Stimulated activated CD8-positive, alpha-beta memory T cell treated with anti-CD3 and anti-CD28 coated beads, Interleukin-7, amount 100 ng/mL, for 24 hours (primary cell): ENCODE measurements at places on chromosomes 6 and 20.

DNA sequence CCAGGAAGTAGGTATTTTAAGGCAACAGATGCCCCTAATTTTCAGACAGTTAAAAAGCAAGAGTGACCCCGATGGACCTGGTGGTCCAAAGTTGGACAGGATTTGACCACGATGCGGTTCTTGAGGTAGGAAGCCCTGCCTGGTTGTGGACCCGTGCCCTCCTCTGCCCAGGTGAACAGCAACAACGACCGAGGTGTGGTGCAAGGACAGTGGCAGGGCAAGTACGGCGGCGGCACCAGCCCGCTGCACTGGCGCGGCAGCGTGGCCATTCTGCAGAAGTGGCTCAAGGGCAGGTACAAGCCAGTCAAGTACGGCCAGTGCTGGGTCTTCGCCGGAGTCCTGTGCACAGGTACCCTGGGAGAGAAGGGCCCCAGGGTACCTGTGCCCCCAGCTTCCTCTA, 18.7 kb downstream of the TGM6 start:
- DNase-seq = no peak

DNA sequence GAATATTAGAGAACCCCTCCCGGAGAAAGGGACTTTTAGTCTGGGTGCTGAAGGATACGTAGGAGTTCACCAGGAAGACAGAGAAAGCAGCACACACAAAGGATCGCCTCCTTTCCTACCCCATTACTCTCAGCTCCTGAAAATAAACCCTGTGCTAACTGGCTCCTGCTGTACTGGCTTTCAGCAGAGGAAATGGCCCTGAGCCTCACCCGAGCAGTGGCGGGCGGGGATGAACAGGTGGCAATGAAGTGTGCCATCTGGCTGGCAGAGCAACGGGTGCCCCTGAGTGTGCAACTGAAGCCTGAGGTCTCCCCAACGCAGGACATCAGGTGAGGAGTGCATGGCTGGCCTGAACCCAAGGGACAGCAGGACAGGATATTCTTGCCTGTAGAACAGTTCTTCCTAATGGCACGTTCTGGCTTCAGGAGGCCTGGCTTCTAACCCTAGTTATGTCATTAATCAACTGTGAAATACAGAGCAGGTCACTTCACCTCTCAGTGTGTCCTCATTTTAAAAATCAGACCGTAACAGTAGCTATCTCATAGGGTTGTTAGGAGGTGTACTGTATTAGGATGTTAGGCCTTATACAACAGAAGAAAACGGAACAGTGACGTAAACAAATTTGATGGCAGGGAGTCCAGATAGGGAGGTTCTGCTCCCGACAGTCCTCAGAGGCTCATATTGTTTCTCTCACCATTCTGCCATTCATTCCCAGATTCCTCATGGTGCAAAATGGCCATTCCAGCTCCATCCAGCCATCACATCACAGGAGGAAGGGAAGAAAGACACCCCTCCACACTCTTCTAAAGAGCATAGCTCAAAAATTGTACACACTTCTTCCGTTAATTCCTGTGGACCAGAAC, 1.8 kb downstream of the RBCK1 start:
- DNase-seq = no peak

DNA sequence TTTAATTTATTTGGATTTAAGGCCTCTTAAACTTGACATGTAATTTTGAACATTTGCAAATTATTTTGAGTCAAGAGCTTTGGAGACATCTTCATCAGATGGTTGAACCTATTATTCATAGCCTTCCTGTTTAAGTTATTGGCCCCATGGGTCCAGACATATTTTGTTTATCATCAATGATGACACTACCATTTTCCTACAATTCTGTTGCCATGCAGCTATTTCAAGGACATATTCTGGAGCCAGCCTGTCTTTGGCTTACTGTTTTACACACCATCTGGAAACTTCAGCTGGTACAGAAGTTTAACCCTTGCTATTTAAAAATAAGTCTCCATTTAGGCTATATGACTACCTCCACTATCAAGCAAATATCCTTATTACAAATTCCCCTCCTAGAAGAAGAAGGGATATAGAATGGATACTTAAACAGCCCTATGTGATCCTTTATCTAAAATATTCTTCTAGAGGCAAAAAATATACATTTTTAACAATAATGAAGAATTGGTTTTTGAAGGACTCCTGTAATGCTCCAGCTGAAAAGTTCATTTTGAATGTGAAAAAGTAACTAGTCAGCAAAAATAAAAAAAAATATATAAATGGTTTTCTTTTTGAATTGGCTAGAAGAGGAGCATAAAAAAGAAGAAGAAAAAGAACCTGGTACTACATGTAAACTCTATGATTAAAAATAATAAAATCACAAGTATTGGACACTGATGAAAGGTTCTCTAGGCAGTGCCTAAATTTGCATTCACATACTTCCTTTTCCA, 544.0 kb upstream of the HS3ST5 start:
- no peak for DNase-seq

GRCh38 chr6:131524695-131525336, 48.2 kb upstream of the ARG1 start:
- DNase-seq = no peak

DNA sequence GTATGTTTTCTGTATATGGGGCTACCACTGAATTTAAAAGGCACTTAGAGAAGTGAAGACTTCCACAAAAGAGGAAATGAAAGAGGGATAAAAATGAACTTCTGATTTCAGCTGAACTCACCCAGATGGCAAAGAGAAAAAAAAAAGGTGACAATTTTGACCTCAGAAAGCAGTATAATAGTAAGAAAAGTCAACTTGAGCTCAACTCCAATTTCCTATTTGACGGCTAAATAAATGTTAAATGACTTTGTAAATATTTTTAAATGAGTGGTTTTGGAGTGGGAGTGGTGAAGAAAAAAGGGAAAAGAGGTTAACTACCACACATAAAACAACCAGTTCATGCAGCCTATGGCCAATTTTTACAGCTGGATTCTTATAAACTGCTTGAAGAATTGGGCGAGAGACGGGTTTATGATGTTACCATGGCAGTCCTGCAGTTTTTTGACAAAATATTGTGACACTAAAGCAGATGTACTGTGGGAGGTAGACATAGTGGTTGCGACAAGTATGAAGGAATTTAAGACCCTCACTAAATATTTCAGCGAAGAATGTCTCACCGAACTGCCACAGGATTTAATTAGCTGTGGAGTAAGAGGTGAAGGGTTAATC, 49.8 kb upstream of the ADTRP start:
- DNase-seq = no peak

DNA sequence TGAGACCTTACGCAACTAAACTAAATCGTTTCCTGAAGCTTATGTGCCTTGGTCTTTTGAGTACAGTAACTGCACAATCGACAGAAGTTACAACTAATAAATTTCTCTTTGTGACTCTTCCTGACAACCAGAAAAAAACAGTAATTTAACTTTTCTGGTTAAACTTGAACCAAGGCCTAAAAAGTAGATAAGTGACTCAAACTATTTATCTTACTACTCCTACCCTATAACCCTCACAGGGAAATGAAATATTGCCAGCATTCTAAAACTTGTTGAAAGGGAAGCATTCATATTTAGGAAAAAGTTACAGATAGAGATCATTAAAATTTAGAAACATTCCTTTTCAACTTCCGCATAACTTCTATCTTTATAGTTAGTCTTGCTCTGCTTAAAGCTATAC, 1034.4 kb downstream of the EYS start:
- no peak for DNase-seq

DNA sequence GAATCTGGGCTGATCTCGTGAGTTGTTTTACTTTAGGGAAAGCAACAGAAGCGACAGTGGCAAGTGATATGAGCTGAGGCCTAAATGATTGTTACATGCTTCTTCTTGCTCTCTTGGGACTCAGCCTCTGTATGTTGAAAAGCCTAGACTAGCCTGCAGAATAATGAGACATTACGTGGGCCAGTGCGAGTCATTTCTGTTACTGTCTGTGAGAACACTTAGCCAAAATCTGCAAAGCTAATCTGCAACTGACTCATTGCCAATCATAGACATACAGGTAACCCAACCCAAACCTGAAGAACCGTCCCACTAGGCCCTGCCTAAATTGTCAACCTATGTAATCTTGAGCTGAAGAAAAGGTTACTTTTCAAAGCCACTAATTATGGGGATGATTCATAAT, 77.4 kb upstream of the F13A1 start:
- no peak for DNase-seq

DNA sequence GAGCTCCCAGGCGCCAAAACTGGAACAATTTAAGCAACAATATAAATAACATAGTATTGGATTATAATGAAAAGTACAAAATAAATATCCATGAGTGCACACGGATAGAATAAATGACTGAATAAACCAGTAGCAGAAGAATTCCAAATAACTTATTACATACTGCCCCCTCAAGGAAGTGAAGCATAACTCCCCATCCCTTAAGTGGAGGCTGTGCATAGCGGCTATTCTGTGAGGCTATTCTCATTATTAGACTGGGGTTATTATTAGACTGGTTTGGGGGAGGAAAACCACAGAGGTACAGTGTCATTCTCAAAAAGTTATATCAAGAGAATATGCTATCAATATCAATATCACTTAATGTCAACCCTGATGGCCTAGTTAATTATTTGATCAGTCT, 94.4 kb upstream of the SIRPA start:
- DNase-seq = no peak

GRCh38 chr6:13441778-13442177, 45.6 kb downstream of the GFOD1 start:
- no peak for DNase-seq

GRCh38 chr6:84136364-84137050, 90.9 kb downstream of the CEP162 start:
- no peak for DNase-seq

DNA sequence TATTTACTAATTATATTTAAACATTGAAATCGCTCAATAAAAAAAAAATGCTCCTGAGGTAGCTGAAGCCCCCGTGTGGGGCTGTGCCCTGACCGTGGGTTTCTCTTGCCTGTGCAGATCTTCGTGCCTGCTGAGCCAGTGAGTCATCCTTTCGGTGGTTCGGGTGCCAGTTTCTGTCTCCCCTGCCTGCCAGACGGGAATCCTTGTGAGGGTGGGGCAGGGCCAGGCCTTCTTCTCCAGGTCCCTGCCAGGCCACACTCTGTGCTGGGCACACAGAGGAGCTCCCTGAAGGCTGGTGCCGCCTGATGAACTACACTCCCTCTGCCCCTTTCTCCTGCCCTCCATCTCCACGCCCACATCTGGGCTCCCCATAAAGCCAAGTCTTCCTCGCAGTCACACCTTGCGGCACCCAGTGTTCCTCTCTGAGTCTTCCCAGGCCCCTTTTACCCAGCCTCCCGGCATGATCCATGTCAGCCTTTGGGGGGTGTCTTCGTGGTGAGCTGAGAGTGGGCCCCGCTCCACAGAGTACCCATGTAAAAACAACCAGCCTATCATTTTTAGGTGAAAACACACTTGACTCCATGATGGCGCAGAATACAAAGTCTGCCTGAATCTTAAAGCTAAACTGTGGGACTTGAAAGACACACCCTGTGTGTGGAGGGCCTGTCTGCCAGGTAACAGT, 19.3 kb downstream of the FGD2 start:
- DNase-seq = no peak
